ENCODE measurements at places on chromosomes 1 and 21. TPM values are rescaled to one million over a fixed set of nuclear protein-coding genes. Genes with fewer than 3 reads are reported as not detected.

DNA sequence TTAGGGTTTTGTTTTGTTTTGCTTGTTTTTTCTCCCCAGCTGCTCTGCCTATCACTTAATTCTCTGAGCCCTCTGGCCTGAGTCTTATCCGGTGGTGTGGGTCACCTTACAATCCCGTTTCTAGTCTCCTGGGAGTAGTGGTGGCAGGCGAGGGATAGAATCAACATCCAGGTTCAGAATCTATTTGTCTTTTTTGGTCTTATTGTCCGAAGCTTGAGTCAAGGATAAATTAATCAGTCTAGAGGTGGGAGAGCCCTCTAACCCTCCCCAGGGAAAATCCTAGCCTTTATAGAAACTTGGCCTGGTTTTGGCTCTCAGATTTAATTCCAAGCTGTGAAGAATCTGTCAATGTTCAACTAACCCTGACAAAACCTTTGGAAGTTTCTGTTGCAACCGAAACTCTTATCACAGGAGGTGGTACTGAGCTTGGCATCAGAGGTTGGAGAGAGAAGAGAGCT is 246.3 kb downstream of the FGGY start:
- DNase-seq, result no peak

Gene KRTAP19-3
- polyA plus RNA-seq, result not detected

Gene LRRC38
- polyA plus RNA-seq, result 0.11 TPM

DNA sequence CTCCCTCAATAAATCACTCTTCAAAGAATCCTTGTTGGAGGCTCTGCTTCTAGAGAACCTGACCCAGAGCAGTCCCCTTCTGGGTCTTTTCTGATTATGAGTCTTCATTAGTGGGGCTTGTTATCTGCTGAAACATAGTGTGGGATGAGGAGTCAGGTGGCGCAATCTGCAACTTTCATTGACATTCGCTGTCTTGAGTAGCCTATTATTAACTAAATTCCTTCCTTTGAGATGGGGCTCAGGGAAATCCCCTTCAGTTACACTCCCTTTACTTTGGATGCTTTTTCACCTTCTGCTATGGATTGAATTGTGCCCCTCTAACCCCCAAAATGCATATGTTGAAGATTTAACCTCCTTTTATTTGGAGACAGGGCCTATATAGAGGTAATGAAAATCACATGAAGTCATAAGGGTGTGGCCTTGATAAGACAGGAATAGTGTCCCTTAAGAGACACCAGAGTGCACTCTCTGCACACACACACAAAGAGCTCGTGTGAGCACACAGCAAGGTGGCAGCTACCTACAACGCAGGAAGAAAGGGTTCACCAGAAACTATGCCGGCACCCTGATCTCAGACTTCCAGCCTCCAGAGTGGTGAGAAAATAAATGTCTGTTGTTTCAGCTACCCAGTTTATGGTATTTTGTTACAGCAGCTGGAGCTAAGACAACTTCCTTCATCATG is 19.5 kb downstream of the DIO1 start:
- no peak for DNase-seq

GRCh38 chr1:143720087-143721023 is 251.4 kb downstream of the FAM72C start:
- peak; percentile 76 for DNase-seq

Gene USH2A
- 0.35 TPM for polyA plus RNA-seq

Gene ACTL8
- not detected for polyA plus RNA-seq

DNA sequence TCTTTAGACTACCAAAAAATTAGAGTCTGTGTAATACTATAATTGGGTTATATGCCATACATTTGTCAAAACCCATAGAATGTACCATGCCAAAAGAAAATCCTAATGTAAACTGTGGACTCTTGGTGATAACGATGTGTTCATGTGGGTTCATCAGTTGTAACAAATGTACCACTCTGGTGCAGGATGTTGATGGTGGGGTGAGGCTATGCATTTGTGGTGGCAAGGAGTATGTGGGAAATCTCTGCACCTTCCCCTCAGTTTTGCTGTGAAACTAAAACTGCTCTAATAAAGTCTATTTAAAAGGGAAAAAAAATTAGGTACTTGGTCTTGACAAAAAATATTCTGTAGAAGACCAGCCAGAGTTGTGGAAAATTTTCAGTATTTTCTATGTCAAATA is 43.4 kb downstream of the INKA2 start:
- no peak for DNase-seq

Gene GCSAML
- 0.55 TPM for polyA plus RNA-seq

Gene RRP15
- polyA plus RNA-seq, result 18.9 TPM

- no peak for DNase-seq
Observed at GRCh38 chr1:108843390-108844137, 13.3 kb downstream of the AKNAD1 start.

Gene RASSF5
- 5.0 TPM for polyA plus RNA-seq

- DNase-seq, result no peak
Observed at GRCh38 chr1:68868606-68869005, 371.7 kb upstream of the DEPDC1 start.

GRCh38 chr1:245869847-245870246 is 637.2 kb downstream of the SMYD3 start:
- no peak for DNase-seq

DNA sequence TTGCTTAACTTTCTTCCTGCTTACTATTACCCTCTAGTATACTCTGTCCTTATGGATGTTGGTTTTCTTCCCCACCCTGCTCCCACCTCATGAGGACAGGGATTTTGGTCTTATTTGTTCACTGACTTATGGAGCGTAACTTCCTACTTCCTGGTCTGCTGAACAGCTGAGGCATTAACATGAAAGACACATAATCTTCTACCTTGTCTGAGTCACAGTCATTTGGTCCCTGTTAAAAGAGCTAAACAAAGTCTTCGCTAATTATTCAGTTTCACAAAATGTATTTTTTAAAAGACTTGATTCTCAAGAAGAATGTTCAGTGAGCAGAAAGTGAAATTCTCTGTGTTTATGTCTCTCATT is 18.5 kb downstream of the RNASEL start:
- no peak for DNase-seq

GRCh38 chr1:204376919-204377799 is 17.4 kb upstream of the PLEKHA6 start:
- no peak for DNase-seq

Gene DMRTA2
- 0.07 TPM for polyA plus RNA-seq

DNA sequence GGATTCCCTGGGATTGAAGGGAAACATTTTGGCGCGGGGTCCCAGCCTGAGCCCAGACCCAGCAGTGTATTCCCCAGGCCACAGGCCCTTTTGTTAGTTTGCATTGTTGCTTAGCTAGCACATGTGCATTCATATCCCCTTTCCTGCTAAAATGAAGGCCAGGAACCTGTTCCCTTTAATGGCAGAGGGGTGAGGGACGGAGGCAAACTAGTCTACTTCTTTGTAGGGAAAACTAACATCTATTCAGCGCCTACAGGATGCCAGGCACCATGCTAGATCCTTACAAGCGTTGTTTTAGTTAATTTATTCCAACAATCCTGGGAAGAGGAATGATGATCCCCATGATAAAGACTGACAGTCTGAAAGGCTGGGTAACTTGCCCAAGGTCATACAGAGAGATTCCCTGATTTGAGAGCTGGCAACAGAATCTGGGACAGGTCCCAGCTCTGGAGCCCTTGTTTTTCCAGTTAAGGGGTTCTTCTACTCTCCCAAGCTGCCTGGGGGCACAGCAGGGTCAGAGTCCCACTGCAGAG is 595 bp upstream of the E2F2 start:
- no peak for DNase-seq

GRCh38 chr1:220487297-220487820 is 40.6 kb upstream of the MARK1 start:
- DNase-seq, result peak; percentile 28

DNA sequence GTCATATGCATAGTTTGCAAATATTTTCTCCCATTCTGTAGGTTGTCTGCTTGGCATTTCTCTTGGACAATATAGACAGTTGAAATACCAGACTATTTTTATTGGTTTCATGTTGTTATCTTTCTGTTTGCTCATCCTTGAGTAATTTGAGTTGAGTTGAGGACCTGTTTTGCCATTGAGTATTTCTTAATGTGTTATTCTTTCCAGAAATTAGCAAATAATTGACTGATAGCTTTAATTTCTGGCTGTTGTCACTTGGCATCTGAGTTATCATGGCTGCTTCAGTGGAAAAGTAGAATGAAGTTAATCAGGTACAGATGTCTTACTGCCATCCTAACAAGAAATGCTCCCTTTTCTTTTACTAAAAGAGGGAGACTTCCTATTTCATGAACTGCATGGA is 264.8 kb upstream of the DUSP10 start:
- DNase-seq, result no peak

Gene CNKSR1
- polyA plus RNA-seq, result 14.5 TPM

Gene S100A6
- 242 TPM for polyA plus RNA-seq

DNA sequence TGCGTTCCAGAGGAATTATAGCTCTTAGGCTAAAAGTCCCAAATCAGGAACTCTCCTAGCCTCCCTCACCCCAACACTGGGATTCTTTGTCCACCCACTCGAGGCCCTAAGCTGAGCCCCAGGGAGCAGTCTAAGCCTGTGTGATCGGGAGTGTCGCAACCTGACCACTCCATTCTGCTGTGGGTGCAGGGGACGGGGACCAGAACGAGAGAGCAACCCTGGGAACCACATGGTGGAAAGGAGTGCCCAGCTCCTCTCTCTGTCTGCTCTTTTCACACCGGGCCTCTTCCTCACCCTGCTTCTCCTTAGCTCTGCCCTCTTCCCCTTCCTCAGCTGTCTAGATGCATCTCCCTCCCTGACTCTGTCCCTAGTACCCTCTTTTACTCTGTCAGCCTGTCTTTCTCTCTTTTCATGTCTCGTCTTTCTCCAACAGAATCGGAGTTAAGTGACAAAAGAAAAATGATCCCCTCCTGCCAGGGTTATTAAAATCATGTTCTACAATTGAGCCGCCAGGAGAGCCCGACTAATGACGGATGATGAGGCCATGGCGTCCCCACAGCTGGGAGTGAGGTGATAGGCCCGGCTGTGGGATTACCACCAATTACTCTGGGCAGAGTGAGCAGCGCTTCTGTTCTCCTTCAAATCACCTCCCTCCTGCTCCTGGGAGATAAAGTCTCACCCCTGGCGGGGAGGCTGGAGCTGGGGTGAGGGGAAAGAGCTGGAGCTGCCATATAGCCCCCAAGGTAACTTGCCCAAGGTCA is 34.5 kb upstream of the CSF3R start:
- DNase-seq, result no peak

GRCh38 chr1:180542113-180542837 is 16.5 kb upstream of the OVAAL start:
- no peak for DNase-seq

DNA sequence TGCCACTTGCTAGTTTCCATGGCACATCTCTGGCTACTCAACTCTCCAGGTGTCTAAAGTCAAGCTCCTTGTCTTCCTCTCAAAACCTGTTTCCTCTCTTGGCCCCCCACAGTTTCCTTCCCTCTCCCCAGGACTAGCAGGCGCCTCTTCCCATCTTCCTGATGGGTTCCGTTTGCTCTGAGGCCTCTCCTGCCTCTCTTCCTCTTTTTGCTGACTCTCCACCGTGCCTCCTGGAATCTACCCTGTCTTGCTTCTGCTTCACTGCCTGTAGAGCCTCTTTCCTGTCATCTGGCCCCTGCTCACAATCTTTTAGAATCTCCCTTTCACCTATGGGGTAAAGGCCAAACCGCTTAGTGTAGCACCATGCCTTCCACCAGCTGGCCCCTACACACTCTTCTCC is 21.8 kb upstream of the LHX4 start:
- no peak for DNase-seq

DNA sequence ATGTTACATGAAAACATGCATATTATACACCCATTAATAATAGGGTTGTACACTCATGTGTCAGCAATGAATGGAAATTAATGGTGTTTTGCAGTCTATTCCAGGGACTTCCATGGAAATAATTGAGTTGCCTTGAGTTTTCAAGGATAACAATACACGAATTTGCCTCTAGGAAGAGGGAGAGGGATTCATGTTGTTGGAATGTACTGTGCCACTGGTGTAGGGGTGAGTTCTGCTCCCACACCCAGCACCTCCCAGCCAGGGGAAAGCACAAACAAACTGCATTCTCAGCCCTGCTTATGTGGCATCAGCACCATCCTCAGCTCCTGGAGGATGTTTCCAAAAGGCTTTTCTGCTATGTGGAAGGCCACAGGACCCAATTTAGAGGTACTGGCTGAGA is 57.8 kb downstream of the BCAR3 start:
- DNase-seq, result no peak

Gene KLHDC8A
- polyA plus RNA-seq, result 3.1 TPM

GRCh38 chr1:8481650-8482380 is 163.9 kb downstream of the SLC45A1 start:
- DNase-seq, result no peak

DNA sequence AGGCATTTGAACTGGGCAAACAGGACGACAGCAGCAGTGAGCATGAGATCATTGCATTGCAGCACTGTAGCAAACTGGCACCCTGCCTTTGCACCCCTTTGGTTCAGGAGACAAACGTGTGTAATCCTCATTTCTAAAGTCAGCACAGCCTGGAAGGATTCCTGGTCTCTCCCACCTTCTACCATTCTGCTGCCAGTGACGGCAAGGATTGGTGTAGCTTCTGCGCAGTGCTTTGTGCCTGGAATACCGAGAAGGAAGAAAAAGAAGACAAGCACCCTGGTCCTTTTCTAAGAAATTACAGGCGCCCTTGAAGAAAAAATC is 805.3 kb downstream of the USP25 start:
- no peak for DNase-seq

Gene ST6GALNAC5
- 3.2 TPM for polyA plus RNA-seq

Gene LIPI
- 0.40 TPM for polyA plus RNA-seq

DNA sequence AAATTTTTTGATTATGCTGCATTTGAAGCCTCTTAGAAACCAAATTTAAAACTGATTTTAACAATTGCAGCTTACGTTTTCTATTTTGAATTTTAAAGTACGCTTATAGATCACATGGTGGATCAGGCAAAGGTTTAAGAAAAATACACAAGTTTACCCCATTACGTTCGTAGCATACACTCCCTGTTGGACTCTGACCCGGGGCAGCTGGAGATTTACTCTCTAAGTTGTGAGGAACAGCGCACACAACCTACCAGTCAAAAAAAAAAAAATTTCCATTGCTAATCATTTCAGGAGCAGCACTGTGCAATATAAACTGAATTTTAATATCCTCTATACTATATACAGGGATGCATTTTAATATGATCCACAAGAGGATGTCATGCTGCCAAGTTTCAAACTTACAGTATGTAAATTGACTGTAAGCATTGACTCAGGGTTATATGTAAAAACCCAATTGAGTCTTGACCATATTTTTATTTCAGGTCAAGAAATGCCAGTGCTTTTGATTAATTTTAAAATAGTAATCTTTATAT is 20.4 kb downstream of the CSDE1 start:
- DNase-seq, result no peak

DNA sequence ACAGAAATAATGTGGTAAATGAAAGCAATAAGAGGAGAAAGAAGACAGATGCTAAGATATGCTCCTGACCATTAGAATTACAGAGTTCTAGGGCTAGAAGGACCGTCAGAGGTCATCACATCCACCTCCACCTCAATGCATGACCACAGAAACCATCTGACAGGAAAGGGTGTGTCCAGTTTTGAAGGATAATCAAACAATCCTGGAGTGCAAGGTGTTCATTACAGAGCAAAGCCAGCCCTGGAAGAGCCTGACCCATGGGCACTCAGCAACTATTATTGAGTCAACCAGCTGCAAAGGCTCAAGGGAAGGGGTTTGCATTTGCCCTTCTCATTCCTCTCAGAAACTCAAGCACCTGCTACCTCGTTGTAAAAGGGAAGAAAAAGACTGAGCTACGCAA is 46.4 kb downstream of the TOR1AIP2 start:
- no peak for DNase-seq

Gene GPR157
- polyA plus RNA-seq, result 1.5 TPM
